ENCODE measurements at places on chromosomes 7 and 10. TPM values are rescaled to one million over a fixed set of nuclear protein-coding genes. Genes with fewer than 3 reads are reported as not detected.

Gene DGKI
- 1.5 TPM for total RNA-seq

Gene CHAT
- not detected for total RNA-seq

Gene RELN
- 1.2 TPM for total RNA-seq

Gene CPN1
- total RNA-seq = not detected

DNA sequence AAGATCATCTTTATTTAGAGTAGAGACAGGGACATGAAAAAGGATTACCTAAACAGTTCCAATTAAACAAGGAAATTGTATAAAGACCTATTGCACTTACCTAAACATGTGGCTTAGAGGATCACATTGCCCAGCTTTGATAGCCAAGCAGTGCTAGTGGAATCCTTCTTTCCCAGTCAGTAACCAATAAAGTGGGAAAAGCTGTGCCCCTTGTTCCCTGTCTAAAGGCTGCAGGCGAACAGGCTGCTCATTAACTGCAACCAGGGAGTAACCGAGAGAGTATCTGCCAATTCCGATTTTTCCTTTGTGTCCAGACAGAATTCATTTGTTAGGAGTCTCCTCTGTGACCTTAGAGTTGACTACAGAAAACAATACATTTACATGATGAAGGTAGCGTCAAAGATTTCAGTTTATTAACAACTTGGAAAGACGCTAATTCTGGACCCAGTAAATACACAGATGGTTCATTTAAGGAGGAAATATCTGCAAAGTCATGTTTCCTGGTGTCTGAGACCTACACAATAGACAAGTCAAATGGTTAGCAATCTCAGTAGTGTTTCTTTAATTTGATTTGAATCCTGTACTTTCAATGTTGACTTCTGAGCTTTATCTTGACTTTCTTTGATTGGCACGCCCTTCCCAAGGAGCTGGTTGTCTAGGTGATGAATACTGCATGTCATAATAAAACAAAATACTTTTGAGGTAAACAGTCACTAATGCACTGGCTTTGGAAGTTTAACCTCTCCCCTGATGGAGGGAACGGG lies 57.3 kb upstream of the MET start:
- no peak for DNase-seq

Gene SPDYE1
- not detected for total RNA-seq

GRCh38 chr7:96238474-96238873 lies 83.4 kb downstream of the SLC25A13 start:
- no peak for DNase-seq

- no peak for DNase-seq
Observed at GRCh38 chr7:66138994-66139752, 24.5 kb downstream of the CRCP start.

DNA sequence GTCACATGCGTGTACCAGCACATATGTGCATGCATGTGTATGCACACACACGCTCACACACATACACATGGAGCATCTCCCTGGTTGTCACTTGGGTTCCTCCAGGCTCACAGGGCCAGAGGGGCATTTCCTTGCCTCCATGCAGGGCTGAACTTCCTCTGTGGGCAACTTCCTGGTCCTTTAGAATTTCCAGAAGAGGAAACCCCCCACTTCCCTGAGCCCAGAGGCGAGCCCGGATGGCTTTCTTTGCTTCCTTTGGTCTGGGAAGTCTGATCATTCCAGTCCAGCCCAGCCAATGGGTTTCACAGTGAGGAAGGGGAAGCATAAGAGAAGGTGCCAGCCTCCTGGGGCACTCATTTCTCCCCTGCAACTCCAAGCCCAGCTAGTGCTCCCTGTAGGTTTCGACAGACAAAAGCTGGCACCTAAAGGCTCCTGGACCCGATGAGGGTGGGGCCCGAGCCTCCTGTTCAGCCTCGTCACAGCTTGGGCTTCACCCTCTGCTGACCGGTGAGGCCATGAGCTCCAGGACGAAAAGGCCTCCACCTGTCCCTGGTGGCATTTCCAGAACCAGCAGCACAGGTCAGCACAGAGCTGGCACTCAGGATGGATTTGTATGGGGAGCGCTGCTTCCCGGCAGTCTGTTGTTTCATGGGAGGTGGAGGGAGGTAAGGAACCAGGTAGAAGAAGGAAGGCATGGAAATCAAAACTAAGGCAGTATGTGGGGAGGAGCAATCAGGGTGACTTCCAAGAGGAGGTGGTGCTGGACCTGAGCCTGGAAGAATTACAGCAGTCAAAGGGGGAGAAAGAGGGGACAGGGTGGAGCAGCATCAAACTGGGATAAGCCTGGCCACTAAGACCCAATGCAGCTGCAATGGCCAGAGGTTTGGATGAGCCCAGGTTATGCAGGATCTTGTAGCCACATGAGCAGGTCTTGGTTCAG lies 23.7 kb downstream of the BTBD16 start:
- no peak for DNase-seq

Gene DDC
- 0.79 TPM for total RNA-seq

GRCh38 chr10:43903451-43903850 lies 254.8 kb upstream of the ZNF32 start:
- no peak for DNase-seq

- no peak for DNase-seq
Observed at GRCh38 chr7:36894190-36894589, 169.9 kb upstream of the AOAH start.

Gene ADD3
- total RNA-seq = 158 TPM

DNA sequence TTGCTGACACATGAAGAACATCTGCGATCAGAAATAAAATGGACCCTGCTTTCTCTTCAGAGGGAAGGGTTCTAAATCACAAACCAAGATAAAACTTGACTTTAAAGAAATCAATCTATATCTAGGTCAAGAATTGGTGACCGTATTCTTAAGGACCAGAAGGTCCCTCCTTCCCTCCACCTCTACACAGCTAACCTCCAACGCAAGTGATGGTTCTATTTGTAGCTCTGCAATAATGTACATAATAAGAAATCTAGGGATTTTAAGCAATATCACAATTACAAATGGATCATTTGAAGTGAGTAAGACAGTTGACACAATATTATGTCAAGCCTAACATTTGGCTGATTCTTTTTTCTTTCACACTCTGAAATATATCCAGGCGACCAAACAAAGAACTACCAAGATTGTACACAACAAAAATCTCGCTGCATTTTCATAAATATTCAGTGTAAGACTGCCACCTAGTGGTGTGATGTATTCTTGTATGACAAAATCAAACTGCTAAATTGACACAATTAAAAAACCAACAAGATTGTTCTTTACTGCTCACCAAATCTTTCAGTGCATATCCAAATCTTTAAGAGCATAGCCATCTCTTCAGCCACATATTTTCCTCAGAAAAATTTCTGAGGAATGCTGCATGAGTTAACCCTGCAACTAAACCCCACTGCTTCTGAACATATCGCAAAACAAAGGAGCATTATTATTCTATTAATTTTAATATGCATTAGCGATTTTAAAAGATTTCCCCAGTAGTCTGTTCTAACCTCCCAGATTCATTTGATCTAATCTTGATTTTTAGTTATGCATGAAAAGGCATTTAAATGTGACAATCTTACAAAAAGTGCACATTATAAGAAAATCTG lies 44.5 kb downstream of the ICA1 start:
- no peak for DNase-seq

- DNase-seq = no peak
Observed at GRCh38 chr7:27316311-27316710, 73.7 kb downstream of the EVX1 start.

Gene IFIT1B
- total RNA-seq = not detected

DNA sequence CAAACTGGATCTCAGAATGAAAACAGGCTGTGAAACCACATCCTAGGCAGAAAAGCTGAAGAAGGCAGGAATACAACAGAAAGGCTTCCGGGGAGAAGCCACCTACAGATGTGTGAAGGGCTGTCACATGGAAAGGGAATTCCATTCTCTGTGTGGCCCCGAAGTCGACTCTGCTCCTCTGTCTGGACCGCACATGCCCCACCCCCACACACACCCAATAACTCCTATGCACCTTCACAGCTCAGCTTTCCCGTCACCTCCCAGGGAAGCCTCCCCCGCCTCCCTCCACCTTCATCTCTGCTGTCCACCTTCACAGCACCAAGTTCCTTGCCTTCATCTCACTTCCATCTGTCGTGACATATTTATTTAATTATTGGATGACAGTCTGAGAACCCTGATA lies 23.4 kb upstream of the ENO4 start:
- DNase-seq = no peak

Gene ASAH2
- total RNA-seq = 1.6 TPM

Gene PHYHIPL
- not detected for total RNA-seq

DNA sequence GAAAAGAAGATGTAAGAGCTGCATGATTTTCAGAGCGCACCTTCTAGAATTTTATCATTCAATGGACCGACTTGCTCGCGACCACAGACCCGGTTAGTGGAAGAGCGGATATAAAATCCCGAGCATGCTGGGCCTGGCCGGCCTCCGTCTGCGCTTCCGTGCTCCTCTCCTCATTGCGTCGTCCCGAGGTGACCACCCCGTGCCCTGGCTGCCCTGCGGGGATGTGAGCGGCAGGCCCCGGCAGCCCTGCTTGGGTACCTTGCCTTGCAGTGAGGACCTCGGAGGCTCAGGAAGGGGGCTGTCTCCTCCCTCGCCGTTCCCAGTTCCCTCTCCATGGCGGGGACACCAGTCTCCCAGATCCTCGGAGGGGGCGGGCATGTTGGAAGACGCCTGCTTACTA lies 330.9 kb upstream of the SHH start:
- DNase-seq = no peak

GRCh38 chr10:130775311-130775710 lies 536.2 kb downstream of the TCERG1L start:
- DNase-seq = no peak

Gene SLC29A3
- total RNA-seq = 6.8 TPM

- no peak for DNase-seq
Observed at GRCh38 chr10:75281974-75282373, 46.2 kb upstream of the COMTD1 start.

Gene SLC13A1
- total RNA-seq = not detected

Gene OR6B1
- total RNA-seq = not detected

GRCh38 chr10:80144067-80144695 lies 11.7 kb downstream of the PLAC9 start:
- no peak for DNase-seq

DNA sequence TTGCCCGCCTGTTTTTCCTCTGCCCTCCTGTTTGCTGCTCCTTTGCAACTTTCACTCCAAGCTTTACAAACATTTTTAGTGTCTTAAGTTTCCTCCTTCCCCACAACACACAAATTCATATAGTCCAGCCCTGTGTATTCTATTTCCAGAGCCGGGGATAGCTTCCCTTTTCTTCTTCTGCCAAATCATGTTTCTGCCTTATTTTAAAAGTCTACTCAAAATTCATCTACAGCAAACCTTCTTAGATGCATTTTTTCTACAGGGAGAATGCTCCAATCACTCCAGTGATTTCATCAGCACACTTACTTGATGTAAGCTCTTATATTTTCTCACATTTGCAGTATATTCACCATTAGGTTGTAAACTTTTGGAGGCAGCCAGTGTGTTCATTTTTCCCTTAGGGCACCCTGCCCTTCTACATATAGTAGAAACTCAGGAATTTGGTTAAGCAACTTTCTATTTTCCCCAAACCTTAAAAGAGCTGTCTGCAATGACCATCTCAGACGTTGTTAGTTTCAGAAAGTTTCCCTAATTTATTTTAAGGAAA lies 12.4 kb upstream of the ACTA2 start:
- no peak for DNase-seq

- no peak for DNase-seq
Observed at GRCh38 chr10:26259341-26259740, 42.8 kb downstream of the GAD2 start.

DNA sequence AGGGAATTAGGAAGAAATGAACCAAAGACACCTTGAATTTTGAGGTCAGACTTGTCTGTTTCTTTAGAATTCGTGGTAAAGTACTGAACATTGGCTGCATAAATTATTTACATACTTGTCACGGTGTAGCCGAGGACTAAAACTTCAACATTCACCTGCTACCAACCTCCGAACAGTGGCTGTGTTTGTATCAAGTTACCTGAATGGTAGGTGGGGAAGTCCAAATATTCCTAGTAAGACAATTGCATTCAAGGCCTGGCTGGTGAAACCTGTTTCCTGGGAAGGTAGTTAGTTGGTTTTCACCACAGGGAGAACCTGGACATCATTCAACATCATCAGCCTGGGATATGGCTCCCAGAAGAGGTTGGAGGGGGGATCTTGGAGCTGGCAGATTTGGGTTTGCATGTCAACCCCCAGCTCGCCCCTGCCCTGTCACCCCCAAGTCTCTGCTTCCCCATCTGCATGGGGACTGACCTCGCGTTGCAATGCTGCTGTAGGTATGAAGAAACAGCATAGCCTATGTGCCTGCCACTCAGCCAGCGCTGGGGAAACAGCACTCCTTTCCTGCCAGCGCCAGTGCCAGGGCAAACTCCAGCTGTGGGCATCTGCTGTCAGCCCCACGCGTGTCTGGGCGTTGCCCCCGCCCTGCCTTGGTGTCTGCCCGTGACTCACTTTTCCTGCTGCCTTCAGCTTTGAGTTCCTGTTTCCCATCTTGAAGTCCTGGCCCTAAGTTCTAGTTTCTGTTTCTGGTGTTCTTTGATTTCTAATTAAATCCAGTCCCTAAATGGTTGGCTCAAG lies 12.7 kb upstream of the LARP4B start:
- DNase-seq = no peak

Gene AKR1D1
- total RNA-seq = not detected
